ENCODE measurements at places on chromosomes 13 and 19.

- DNase-seq: no peak
Observed at GRCh38 chr13:88000239-88000638, 329.1 kb downstream of the SLITRK5 start.

- DNase-seq: no peak
Observed at GRCh38 chr13:44249431-44249836, 124.2 kb upstream of the SERP2 start.

GRCh38 chr19:47693489-47693888 lies 19.7 kb upstream of the EHD2 start:
- no peak for DNase-seq

DNA sequence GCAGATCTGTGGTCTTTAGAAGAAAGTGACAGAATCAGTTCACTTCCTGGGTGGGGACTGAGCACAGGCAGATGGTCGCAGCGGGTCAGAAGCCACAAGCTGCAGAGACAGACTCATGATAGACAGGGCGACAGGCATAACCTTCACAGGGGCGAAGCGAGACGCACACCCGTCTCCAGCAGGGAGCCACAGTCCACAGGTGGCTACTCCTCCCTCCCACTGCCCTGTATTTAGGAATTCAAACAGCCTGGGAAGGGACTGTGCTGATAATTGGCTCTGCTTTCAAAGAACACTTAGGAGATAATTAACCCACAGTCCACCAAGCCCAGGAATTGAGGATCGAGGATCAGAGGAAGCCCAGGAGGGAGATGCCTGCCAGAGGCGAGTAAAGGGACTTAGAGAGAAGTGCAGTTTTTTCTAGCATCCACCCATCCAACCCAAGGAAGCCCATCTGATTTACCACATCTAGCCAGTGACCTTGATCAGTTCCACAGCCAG lies 23.2 kb downstream of the RFX2 start:
- DNase-seq: no peak

DNA sequence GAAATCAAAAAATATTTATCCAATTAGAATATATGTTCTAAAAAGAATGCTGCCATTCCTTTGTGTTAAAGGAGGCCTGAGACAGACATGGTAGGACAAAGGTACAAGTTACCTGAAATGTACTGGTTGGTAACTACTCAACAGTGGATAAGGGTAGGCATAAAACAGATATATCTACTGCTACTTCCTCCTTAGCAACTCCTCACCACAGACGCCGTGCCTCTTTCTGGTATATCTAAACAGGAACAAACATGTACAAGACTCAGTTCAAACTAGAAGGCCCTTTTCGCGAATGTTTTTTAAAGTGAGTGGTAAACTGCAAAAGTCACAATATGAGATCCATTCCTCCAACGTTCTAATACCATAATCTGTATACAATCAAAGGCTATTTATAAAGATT lies 86.9 kb downstream of the TBC1D4 start:
- DNase-seq: no peak

DNA sequence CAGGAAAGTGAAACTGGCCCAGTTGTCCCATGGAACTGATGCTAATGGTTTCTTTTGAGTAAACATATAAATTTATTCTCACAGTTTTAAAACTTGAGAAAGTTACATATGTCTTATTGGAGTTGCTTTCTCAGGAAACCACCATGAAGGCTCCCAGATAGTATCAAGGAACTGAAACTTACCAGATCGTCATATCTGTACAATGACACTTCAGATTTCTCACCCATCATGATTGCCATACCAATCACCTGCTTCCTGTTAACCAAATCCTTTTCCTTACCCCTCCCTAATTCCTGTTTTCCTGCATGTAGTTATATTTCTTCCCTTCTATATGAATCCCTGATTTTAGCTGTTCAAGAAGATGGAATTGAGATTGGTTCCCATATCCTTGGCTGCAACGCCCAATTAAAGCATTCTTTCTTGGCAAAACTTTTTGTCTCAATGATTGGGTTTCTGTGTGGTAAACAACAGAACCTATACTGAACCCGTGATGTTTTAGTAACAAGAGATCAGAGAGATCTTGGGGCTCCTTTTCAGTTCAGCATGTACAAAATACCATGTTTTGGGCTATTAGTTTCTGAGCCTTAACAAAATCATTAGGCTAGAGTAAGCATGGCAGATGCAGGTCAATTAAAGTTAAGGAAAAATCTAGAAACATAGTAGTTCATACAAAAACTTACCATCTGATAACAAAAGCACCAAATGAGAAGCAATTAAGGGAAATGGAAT lies 781.3 kb upstream of the MIR17HG start:
- DNase-seq: no peak

- no peak for DNase-seq
Observed at GRCh38 chr13:44715287-44716230, 139.4 kb upstream of the TSC22D1 start.

DNA sequence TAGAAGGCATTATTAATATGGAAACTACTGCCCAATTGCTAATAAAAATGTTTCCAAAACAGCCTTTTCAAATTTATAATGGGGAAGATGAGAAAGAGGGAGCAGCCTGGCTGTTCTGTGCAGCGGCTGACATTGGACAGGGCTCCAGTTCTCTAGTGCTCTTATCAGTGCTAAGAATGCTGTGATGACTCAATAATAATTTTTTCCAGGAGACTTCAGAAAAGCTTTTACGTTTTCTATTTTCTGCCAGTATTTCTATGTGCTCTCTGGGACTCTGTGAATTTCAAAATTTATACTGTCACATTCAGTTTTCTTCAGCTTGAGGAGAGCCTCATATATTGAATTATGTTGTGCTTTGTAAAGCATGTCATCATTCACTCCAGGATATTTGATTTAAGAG lies 209.6 kb downstream of the VWA8 start:
- no peak for DNase-seq

DNA sequence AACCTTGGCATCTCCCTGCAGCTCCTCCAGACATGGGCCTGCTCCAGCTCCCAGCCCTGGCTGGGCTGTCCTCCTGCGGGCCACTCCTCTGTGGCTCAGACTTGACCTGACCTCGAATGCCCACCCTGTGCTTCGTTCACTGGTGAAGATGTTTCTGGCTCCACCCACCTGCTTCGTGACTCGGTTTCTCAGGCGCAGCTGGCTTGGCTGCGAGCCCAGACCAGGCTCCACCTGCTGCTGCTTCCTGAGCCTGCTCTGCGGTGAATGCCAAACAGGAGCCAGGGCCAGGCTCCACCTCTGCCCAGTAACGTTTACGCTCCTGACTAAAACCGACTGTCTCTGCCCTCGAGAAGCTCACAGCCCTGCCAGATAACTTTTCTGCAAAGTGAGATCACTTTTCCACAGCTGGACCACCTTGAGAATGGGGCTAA lies 8.9 kb upstream of the RSPH6A start:
- no peak for DNase-seq

- DNase-seq: no peak
Observed at GRCh38 chr13:33290421-33290965, 4.9 kb upstream of the STARD13 start.

GRCh38 chr13:74219566-74219965 lies 85.4 kb upstream of the KLF12 start:
- DNase-seq: no peak

GRCh38 chr19:35509018-35509652 lies 4.3 kb downstream of the DMKN start:
- no peak for DNase-seq

DNA sequence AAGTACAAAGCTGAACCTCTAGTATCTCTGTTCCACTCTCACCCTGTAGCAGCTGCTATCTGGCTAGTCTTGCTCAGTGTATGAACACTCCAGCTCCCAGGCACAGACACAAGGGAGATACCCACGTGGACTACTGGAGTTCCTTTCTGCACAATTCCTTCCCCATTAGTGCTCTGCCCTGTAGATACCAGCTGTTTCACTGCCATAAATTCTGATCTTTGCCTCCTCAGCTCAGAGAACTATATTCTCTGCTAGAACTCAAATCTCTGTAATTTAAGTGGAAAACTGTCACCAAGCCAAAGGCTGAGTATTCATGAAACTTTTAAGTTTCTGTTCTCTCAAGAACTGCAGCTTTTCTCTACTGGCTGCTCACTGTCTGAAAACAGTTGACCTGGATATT lies 273.7 kb downstream of the DIAPH3 start:
- DNase-seq: no peak

DNA sequence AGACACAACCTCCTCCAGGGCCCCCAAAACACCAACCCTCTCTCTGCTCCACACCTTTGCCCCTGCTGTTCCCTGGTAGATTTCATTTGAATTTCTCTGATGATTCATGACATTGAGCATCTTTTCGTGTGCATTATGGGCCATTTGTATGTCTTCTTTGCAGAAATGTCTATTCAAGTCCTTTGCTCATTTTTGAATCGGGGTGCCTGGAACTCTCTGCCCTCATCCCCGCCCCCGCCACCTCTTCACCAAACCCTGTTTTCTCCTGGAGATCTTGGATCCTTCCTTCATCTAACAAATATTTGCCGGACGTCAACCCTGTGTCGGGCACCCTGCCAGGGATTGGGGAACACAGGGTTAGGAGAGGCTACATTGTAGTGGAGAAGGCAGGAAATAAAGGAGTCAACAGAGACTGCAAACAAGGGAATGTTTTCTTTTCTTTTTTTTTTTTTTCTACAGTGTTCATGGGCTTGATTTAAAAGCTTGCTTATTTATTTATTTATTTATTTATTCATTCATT lies 25.5 kb upstream of the SLC1A5 start:
- no peak for DNase-seq

Data from activated naive CD4-positive, alpha-beta T cell (primary cell).